ENCODE measurements at places on chromosomes 3 and 15. TPM values are rescaled to one million over a fixed set of nuclear protein-coding genes. Genes with fewer than 3 reads are reported as not detected.

MAPKBP1 gene
- 26.0 TPM for total RNA-seq

ZNF35 gene
- total RNA-seq, result 0.59 TPM

GRCh38 chr3:164612751-164613150, 465.5 kb downstream of the SI start:
- no peak for DNase-seq

DNA sequence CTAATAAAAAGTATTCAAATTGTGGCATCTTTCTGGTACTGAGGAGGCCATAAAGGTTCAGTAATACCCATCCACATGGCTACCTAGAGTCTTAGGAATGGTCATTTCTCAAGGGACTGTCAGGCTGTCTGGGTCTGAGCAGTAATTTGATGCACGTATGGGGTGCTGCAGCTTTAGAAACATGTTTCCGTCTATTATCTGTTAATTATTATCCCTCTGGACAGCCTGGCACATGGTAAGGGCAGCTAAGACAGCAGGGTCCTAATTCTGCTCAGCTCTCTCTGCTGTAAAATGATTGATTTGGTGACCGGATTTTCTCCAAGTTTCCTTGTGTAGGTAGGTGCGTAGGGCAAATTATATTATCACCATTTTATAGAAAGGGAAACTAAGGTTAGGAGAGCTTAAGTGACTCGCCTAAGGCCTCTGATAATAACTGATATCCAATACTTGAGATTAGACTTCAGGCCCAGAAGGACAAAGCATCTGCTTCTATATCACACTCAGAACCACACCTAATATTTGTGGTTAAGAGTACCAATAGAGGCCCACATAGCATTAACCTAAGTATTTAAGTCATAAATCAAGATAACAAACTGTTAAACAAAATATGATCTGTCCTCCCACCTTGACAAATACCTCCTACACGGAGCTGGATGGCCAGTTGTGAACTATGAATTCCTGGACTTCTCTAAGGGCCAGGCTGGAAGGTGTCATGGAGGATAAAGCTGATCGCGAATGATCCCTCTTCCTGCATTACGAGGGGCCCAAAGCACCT, 2.9 kb upstream of the RAP2B start:
- no peak for DNase-seq

GRCh38 chr3:193481436-193481835, 73.3 kb downstream of the ATP13A4 start:
- no peak for DNase-seq
